Activated naive CD4-positive, alpha-beta T cell (primary cell): ENCODE measurements at places on chromosomes 3 and 15.
A peak's percentile ranks its signal among the peaks of the same experiment; 100 is the strongest.

DNA sequence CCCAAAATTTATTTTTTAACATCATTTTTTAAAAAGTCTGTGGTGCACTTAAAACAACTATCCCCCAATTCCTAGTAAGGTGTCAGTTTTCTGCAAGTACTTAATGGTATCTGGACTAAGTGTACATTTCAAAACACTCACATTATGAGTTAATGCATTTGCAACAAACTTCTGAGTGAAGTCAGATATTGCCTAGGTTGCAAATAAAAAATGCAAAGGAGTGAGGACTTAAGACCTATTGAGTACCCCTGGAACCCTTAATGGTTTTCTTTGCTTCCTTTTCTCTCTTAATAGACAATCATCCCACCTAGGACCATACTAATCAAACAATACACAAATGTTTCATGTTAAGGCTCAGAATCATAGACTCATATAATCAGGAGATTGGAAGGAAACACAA is 1.8 kb upstream of the P2RY1 start:
- no peak for DNase-seq

DNA sequence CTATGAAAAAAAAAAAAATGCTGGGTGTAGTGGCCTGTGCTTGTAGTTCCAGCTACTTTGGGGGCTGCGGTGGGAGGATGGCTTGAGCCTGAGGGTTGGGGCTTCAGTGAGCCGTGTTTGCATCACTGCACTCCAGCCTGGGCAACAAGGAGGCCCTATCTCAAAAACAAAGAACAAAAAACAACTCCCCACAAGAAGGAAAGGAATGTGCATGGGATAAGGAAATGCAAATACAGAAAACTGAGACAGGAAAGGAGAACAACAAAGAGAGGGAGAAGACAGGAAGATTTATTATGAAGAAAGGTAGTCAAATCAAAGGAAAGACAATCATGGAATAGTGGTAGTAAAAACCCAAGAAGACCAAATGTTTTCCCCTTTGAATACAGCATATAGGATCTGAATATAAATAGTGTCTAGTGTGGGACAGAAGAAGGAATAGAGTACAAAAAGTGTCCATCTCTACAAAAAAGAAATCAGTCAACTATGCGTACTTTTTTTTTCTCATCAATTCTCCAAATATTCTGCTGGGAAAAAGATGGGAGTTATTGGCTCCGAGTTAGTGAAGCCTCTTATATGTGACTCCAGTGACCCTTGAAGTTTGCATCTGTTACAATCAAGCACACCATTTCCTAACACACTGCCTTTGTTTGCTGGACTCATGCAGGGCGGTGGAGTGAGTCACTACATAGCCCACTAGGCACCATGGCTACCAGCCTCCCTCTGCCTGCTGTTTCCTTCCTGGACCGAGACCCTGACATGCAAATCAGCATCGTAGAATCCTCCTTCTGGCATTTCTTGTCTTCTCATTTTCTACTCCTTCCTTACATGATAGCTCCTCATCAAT is 101.2 kb upstream of the PTX3 start:
- no peak for DNase-seq

DNA sequence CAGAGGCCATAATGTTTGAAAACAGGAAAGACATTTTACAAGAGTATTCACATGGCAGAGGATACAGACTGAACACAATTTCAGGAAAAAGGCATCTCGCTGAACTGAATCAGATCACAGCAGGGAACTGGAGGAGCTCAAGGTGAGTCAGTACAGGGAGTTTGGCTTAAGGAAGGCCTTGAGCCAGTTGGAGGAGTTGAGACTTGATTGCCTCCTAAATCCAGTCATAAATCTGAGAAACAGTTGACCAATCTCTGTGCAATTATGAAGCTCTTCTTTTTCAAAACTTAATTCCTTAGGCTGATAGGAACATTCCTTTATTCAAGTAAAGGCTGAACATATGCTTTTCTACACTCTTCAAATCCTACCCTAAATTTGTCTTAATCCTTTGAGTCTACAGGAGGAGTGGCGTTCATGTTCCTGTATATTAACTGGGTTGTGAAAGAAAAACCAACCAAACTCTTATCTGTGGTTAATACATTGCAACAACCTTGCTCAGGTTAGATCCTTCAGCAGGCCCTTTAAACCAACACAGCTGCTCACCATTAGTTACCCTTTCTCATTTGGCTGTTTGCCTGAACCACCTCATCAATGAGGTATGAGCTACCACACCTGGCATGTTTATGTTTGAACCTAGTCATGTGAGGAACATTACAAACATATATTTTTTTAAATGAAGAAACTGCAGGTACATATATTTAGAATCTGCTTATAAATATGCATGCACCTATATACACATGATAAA is 404.1 kb upstream of the ATP11B start:
- DNase-seq: no peak

DNA sequence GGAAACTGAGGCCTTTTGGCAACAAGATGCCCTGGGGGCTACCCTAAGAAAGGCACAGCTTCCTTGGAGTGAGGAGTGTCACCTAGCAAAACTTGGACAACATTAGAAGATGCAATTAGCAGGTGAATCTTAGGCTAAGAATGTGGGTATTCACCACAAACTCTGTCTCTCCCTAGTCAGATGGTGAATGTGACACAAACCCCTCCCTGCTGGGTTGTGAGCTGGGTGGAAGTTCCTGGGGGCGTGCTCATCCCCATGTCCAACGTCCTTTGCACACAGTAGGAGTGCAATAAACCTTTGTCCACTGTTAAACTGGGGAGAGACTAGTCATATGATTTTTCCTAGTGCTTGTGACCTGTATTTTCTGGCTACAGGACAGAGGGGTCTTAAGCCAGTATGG is 67.1 kb upstream of the SH3GL3 start:
- DNase-seq: no peak

DNA sequence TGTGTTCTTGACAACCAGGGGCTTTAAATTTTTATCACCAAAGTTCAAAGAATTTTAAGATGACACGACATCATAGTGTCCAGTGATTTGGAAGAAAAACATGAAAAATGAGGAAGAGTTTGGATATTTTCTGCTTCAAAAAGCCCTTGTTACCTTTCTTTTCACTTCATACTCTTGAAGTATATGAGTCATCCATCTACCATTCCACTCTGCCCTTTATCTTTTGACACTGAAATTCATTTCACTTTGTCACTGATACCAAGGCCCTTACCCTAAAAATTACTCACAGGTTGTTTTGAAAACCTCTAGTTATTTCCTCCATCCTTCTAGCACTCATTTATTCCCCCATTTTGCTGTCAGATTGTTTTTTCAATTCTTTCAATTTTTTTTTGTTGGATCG is 42.7 kb downstream of the OR5H15 start:
- DNase-seq: no peak

GRCh38 chr3:31227131-31227562 is 305.6 kb upstream of the STT3B start:
- no peak for DNase-seq

DNA sequence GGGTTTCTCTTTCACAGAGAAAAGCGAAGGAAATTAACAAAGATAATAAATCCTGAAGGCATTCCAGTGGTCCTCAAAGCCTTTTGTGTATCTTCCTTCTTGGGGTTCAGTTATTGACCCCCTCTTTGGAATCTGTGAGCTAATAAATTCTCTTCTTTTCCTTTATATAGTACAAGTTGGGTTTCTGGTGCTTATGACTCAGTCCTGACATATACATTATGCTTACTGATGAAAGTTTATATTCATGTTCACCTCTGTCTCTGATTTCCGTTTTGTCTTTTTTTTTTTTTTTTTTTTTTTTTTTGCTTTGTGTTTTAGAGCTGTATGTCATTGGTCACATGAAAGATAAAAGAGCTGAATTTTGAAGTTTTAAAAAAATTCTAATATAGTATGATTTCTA is 230.7 kb upstream of the RBMS3 start:
- no peak for DNase-seq

DNA sequence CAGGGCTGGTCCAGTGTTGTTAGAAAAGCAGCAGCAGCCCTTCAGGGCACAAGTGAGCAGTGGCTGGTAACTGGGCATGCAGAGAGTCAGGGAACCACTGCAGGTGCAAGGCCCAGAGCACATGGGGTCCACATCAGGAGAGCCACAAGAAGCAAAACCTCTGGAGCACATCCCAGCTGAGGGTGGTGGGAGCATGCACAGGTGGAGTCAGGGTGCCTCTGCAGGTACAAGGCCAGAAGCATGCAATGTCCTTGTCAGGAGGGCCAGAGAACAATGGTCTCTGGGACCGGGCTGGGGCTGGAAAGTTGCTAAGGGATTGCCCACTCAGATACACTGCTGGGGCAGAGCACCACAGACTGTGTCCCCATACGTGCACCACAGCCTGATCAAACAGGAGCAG is 226.1 kb upstream of the UBE2E2 start:
- DNase-seq: no peak

DNA sequence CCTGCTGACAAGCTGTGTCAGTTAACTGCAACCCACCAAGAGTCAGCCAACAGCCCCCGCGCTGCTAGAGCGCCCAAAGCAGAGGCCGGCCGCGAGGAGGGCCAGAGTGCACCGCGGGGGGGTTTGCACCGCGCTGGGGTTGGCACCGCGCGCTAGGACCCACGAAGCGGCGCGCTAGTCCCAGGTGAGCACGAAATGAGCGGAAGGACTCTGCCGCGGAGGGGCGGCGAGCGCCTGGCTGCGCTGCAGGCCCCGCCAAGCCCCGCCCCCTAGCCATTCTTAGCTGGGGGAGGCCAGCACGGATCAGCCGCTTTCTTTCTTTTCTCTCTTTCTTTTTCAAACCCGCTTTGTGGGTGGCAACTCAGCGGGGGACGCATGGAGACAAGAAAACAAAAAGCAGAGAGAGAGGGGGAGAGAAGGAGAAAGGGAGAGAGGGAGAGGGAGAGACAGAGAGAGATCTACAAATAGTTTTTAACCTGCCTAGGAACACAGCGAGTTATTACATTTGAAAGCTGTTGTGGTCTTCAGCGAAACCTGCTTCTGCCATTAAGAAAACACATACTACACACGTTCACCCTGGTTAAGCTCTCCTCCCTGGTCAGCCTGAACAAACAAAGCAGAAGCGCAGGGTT is 6.9 kb upstream of the FOXB1 start:
- DNase-seq: peak; percentile 41

- DNase-seq: no peak
Measured at GRCh38 chr3:172699031-172699430, 11.8 kb downstream of the NCEH1 start.

DNA sequence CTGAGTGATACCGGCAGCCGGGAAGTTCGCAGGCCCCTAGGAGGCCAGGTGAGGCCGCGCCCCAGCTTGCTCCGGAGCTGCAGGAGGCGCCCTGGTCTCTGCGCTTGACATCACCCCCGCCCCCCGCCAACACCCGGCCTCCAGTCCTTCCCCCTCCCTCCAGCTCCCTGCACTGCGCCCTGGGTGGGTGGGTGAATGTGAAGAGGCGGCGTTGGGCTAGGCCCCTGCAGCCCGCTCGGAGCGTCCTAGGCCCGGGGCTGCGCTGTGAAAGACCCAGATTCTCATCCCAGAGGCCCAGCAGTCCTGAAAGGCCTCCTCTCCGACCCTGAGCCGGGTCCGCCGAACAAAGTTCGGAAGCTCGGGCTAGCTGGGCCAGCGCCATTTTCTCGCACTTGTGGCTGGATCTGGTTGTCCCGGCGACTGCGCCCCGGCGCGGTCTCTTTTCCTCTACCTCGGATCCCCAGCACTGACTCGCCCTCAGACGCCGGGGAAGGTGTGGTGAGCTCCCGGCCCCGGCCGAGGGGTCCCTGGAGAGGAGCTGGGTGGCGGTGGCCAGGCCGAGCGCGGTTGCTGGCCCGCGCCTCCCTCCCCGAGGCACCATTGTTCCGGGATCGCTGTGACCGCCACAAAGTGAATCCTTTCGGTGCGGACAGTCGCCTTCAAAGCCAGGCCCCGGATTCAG is 12.9 kb downstream of the ZIC4 start:
- DNase-seq: no peak

DNA sequence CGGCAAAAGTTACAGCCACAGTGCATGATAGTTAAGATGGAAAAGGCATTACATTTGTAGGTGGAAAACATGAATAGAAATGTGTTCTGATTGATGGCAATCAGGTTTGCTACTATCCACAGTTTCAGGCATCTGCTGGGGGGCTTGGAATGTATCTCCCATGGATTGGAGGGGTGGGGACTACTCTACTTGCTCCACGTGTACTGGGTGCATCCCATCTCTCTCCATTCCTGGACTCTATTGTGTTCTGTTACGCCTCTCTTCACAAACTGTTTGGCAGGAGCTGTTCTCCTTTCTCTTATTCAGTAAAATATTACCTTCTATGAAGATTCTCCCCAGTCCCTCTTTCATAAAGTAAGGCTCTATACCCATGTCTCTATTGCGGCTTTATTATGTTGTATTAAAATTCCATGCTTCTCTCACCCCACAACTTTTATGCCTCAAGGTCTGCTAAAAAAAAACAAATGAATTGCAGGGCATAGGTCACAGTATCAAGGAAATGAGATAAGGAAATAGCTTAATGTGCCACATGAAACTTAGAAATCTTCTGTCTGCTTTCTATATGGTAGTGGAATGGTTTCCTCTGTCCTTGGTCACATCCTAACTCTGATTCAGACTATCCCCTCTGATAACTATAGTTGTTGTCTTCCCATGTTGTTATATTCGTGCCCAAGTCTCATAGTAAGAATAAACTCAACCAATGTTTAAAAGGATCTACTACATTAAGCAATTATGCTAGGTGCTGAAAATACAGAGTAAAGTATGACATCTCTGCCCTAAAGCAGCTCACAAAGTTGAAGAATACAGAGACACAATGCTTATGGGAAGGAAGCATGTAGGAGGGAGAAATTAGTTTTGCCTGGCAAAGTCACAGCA is 43.2 kb downstream of the LRRFIP2 start:
- no peak for DNase-seq

DNA sequence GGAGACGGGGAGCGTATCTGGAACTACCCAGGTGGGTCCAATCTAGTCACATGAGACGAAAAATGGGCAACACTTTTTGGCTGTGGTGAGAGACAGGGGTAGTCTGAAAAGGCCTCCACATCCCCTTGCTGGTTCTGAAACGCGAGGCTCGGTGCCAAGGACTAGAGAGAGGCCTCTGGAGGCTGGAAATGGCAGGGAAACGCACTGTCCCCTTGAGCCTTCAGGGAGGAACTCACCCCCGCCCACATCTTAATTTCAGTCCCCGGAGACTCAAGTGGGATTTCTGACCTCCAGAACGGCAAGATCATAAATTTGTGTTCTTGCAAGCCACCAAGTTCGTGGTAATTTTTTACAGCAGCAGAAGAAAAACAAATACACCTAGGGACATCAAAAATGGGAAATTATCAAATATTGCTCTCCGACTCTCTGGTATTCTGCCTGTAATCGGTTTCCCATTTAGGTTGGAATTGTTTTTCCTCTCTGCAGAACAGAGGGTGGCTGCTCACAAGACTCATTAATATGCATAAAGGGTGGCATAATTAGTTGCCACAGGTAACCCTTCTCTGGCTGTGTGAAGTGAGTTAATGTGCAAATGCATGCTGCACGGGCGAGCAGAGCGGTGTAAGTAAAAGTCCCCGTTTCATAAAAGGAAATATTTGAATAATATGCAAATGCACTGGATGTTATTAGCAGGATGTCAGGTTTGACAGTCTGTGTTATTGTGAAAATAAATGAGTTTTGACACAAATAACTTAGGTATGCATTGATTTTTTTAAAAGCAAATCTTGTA is 185.7 kb downstream of the ARRDC4 start:
- DNase-seq: no peak
